IgD-negative memory B cell (primary cell): ENCODE measurements at places on chromosomes 5 and 9. TPM values are rescaled to one million over a fixed set of nuclear protein-coding genes. Genes with fewer than 3 reads are reported as not detected.

The SMC5 gene
- 14.3 TPM for polyA plus RNA-seq

The ITK gene
- 5.6 TPM for polyA plus RNA-seq

The TAF11L5 gene
- not detected for polyA plus RNA-seq

The NTRK2 gene
- not detected for polyA plus RNA-seq

The IQGAP2 gene
- 8.0 TPM for polyA plus RNA-seq

The CHMP5 gene
- 43.8 TPM for polyA plus RNA-seq

The FBXL7 gene
- polyA plus RNA-seq: not detected
